A375 (cell line): ENCODE measurements at places on chromosomes 16 and 17. TPM values are rescaled to one million over a fixed set of nuclear protein-coding genes. Genes with fewer than 3 reads are reported as not detected.

Gene LGALS9B
- not detected in 2 replicates for total RNA-seq

Gene SAMD14
- 0.87 and 2.8 TPM in 2 replicates for total RNA-seq

Gene CLEC10A
- not detected in 2 replicates for total RNA-seq

Gene RHBDF1
- 66.0 and 88.3 TPM in 2 replicates for total RNA-seq

Gene NACA2
- total RNA-seq, result not detected in 2 replicates

Gene SRR
- 2.0 and 5.7 TPM in 2 replicates for total RNA-seq

Gene HS3ST4
- total RNA-seq, result not detected in 2 replicates

Gene USP6
- total RNA-seq, result not detected in 2 replicates

Gene FNDC8
- total RNA-seq, result not detected in 2 replicates

Gene SLC16A6
- 0.79 and 0.93 TPM in 2 replicates for total RNA-seq

Gene AURKB
- total RNA-seq, result 114 and 116 TPM in 2 replicates

Gene CDH5
- 0.05 and 0.45 TPM in 2 replicates for total RNA-seq

Gene SOX15
- 0.60 TPM in 1 of 2 replicates, not detected in the other for total RNA-seq

Gene GRB7
- total RNA-seq, result 0.38 TPM in 1 of 2 replicates, not detected in the other

Gene MARVELD3
- total RNA-seq, result not detected in 2 replicates

Gene SALL1
- total RNA-seq, result 9.5 and 12.4 TPM in 2 replicates

Gene NTN3
- total RNA-seq, result 0.37 and 0.64 TPM in 2 replicates

Gene POLDIP2
- 156 and 173 TPM in 2 replicates for total RNA-seq

Gene KIF2B
- total RNA-seq, result not detected in 2 replicates

Gene PIPOX
- total RNA-seq, result 1.2 and 1.4 TPM in 2 replicates

Gene GPR142
- total RNA-seq, result not detected in 2 replicates

Gene FBXL16
- total RNA-seq, result 0.04 TPM in 1 of 2 replicates, not detected in the other

Gene TMIGD1
- total RNA-seq, result not detected in 2 replicates

Gene CTRB1
- not detected in 2 replicates for total RNA-seq

Gene NLE1
- 45.6 and 45.8 TPM in 2 replicates for total RNA-seq

Gene HAP1
- 0.15 TPM in 1 of 2 replicates, not detected in the other for total RNA-seq

Gene APOH
- total RNA-seq, result not detected in 2 replicates

Gene SEPTIN1
- total RNA-seq, result 0.60 TPM in 1 of 2 replicates, not detected in the other

Gene NOS2
- 0.05 and 0.19 TPM in 2 replicates for total RNA-seq

Gene TNP2
- not detected in 2 replicates for total RNA-seq

Gene LLGL2
- 6.6 and 7.1 TPM in 2 replicates for total RNA-seq

Gene CNEP1R1
- 7.2 and 9.4 TPM in 2 replicates for total RNA-seq

Gene RECQL5
- total RNA-seq, result 35.4 and 42.6 TPM in 2 replicates

Gene RUNDC3A
- total RNA-seq, result 0.79 and 2.6 TPM in 2 replicates

Gene NPIPA2
- total RNA-seq, result 3.7 and 4.7 TPM in 2 replicates

Gene PPP1R1B
- total RNA-seq, result 1.4 TPM in 2 replicates

Gene YPEL2
- total RNA-seq, result 3.1 and 4.1 TPM in 2 replicates

Gene CRISPLD2
- total RNA-seq, result 0.77 and 0.98 TPM in 2 replicates

Gene GPRC5C
- total RNA-seq, result 0.74 and 1.3 TPM in 2 replicates

Gene UTP18
- total RNA-seq, result 65.9 and 67.3 TPM in 2 replicates

Gene ZNF469
- 2.1 and 2.9 TPM in 2 replicates for total RNA-seq

Gene SLFN12L
- total RNA-seq, result 0.08 TPM in 1 of 2 replicates, not detected in the other

Gene HP
- total RNA-seq, result not detected in 2 replicates

Gene SCARF1
- total RNA-seq, result 0.19 and 0.41 TPM in 2 replicates

Gene CYGB
- total RNA-seq, result 2.4 TPM in 1 of 2 replicates, not detected in the other

Gene KRTAP9-8
- total RNA-seq, result not detected in 2 replicates

Gene UBTF
- total RNA-seq, result 100 and 108 TPM in 2 replicates

Gene MYO15A
- 0.27 and 0.41 TPM in 2 replicates for total RNA-seq

Gene MYCBPAP
- total RNA-seq, result 1.7 and 2.0 TPM in 2 replicates

Gene G6PC1
- total RNA-seq, result not detected in 2 replicates

Gene ACD
- 49.5 and 50.1 TPM in 2 replicates for total RNA-seq

Gene C16orf54
- 0.85 and 1.3 TPM in 2 replicates for total RNA-seq

Gene AHSP
- not detected in 2 replicates for total RNA-seq

Gene MED13
- 31.6 and 32.6 TPM in 2 replicates for total RNA-seq

Gene UNC119
- 41.9 and 42.8 TPM in 2 replicates for total RNA-seq

Gene CCL3
- not detected in 2 replicates for total RNA-seq
